Hippocampal formation (tissue), 2 donors: ENCODE measurements at places on chromosomes 6 and 20.

GRCh38 chr20:49712118-49712517 is 1.6 kb downstream of the B4GALT5 start:
- no peak for DNase-seq

- DNase-seq = no peak
Observed at GRCh38 chr6:95249175-95249574, 328.2 kb upstream of the MANEA start.

GRCh38 chr6:3251462-3252314 is 7.1 kb upstream of the PSMG4 start:
- DNase-seq = peak; percentile 66

DNA sequence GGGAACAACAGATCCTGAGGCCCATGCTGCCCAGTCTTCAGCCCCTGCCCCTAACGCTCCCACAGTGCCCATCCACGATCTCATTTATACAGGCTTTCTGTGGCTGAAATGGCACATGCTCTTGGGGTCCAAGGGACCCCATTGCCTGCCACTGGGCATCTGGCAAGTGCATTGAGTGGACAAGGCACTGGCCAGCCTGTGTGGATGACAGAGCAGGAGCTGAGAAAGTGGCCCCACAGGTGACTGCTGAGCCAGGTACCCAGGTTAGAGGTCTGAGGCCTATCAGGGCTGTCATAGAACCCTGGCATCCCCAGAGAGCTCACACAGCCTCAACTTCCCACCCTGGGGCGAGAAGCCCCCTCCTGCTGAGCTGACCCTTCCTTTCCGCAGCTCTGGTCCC is 86.0 kb upstream of the NXT1 start:
- no peak for DNase-seq

DNA sequence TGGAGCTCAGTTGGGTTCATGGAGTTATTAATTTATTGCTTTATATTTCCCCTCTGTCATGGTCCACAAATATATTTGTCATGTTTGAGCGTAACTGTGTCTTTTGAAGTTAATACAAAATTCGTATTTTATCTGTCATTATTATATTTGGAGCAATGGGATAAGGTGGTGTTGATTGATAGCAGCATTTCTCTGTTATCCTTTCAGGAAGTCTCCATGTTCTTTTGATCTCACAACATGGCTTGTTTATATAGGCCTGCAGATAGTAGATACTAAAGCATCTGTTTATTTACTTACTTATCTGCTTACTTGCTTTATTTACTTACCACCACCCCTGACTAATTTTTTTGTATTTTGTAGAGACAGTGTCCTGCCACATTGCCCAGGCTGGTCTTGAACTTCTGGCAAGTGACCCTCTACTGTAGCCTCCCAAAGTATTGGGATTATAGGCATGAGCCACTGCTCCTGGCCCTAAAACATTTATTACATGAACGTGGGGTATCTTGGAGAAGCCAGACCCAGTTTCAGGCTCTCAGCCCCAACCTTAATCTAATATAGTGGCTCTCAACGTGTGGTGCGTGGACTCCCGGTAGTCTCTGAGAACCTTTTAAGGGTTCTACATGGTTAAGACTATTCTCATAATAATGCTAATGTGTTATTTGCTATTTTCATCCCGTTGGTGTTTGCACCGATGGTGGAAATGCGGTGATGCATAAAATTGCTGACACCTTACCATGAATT is 104.2 kb downstream of the NCOA3 start:
- no peak for DNase-seq

DNA sequence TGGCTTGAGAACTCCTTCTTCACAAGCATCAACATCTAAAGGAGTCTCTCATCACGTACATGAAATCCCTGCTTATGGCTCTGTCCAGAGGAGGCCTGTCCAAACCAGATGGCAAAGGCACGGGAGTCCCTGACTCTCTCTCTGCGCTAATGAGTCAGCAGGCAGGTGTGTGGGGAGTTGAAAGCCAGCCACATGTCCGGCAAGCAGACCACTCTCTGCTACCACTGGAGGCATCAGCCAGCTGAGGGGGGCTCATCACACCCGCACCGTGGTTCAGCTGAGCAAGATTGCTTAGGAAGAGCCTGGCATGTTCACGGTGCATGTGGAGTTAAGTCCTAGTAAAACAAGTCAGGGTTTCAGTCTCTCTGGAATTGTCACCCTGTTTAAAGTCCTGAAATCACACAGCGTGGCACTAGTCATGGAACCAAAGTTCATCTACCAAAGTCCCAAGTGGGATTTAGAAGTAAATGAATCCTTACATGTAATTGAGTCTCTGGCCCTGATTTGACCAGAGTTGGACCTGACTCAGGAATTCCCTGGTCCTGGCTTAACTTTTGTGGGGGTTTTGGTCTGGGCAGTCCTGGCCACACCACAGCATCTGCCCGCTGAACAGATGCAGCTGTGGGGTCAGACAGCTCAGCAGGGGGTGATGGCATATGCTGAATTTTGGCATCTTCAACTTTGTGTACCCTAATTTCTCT is 155.2 kb upstream of the RIN2 start:
- DNase-seq = no peak

GRCh38 chr6:77092971-77093370 is 370.3 kb downstream of the HTR1B start:
- DNase-seq = no peak

DNA sequence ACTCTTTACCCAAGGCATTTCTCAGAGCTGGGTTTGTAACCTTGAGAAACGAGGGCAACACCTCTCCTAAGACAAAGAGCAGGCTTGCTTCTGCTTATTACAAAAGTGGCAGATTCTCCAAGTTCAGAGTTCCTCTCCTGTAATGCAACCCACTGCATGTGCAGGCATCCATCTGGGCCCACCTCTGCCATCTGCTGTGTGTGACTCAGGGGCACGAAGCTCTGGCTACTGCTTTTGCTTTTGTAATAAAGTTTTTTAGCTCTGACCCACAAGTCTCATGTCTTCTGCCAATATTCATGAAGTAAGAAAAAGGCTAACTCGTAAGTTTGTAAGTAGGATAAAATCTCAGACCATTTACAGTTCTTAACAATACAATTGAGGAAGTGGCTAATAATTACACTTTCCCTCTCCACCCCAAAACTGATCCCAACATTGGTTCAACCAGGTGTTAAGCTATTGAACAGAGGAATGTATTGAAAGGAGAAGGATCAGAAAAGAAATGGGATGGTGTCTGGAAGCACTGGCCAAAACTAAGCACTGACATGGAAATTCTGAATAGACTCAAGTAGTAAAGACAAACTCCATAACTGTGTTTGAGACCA is 51.7 kb upstream of the SMLR1 start:
- no peak for DNase-seq
